ENCODE measurements at places on chromosomes 6 and 20.

- no peak for DNase-seq
Measured at GRCh38 chr20:50200482-50201104, 10.0 kb downstream of the CEBPB start.

- DNase-seq: no peak
Measured at GRCh38 chr20:25574411-25574810, 10.9 kb downstream of the NINL start.

DNA sequence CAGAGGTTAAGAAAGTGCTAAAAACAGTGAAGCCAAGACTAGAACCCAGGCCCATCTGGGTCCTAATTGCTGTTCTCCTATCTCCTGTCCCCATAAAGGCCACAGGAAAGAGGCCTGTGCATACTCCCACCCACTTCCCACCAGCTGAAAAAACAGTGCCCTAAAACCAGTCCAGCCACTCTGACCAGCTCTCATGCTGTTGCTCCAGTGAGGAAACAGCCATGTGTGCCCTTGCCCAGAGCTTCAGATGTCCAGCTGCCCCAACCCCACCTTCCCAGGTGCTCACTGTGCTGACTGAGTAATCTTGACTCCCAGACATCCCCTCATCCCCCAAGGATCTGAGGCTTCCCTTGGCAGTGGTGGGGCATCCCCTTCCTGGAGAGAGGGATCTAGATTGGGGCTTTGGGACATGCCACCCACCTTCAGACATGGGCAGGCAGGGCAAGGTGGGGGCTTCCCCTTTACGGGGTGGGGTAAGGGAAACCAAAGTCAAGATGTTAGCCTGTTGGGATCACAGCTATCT, 28.7 kb downstream of the KCNK5 start:
- DNase-seq: no peak

GRCh38 chr20:11549172-11550103, 368.3 kb upstream of the BTBD3 start:
- no peak for DNase-seq

- DNase-seq: no peak
Measured at GRCh38 chr6:169931261-169931660, 179.8 kb downstream of the ERMARD start.

- no peak for DNase-seq
Measured at GRCh38 chr6:142478117-142478516, 176.3 kb downstream of the ADGRG6 start.

DNA sequence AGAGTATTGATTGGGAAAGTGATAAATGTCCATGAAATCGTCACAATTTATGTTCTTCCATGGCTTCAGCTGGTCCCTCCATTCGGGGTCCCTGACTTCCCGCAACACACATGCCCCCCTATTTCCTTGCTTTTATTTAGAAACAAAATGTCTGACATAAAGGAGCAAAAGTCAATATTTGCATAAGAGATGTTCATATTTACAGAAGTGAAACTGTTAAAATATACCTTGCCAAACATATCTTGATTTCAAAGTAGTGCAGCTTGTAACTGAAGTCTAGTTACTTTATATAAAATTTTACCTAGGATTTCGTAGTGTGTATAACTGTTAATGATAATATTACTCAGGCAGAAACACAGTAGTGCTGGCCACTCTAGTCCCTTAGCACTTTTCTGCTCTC, 548.9 kb upstream of the ADGRB3 start:
- no peak for DNase-seq

DNA sequence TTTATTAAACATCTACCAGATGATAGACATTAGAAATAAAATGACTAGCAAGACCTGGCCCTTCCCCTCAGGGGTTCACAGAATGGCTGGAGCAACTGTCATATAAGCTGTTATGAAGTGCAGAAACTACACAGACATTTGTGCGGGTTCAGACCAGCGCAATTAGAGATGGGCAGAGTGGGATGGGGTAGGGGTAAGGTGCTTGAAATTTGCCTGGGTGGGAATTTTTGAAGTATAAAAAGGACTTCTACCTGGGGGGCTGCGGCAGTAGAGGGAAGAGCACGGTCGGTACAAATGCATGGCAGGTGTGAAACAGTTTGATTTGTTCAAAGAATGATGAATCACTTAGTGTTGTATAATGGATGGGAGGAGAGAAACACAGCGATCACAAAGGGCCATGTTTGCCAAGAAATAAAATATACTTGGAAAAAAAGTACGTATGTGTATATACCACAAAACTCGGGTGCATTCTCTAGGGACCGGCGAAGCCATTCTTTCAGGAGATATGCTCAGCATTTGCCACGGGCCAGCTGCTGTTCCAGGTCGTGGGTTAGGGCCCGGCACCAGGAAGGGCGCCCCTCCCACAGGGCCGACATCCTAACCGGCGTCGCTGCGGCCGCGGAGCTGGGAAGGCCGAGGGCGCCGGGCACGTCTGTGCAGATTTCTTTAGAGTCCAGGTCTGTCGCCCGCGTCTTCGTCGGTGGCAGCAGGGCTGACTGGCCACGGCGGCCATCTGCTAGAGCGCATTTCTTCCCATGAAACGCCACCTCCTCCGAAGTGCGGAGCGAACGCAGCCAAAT, 809 bp upstream of the NOL7 start:
- peak; percentile 9 for DNase-seq

DNA sequence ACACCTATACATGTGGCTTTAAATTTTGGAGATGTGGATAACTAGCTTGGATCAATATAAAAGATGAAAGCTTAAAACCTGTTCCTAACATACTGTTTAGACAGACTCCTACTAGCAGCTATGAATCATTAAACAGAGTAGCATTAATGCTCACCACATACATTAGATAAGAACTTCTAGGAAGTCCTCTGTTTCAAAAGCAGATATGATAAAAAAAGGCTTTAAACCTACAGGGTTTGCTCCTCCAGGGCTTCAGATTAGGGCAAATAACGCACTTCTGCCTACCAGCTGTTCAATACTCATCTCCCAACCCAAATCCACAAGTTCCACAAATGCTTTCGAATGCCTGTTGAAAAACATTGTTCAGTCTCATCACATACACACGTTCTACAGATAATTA, 1.5 kb downstream of the REPS1 start:
- no peak for DNase-seq

DNA sequence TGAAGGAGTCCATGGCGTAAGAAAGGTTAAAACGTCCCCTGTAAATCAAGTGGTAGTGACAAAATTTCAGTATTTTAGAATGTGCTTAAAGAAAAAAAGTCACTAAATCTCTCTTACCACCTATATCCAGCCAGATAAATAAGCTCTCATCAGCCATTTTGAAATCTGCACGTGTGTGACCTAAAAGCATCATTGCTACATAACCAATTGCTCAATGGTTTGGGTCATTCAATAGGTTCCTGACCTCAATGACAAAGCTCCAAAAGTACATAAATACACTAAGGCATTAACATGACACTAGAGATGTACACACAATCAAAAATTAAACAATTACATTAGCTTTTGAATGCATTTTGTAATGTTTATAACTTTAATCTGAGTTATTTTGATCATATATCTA, 272.4 kb downstream of the GMDS start:
- no peak for DNase-seq

- DNase-seq: no peak
Measured at GRCh38 chr6:8074213-8074612, 10.0 kb upstream of the BLOC1S5 start.

- no peak for DNase-seq
Measured at GRCh38 chr6:111624401-111625098, 18.9 kb upstream of the TRAF3IP2 start.

GRCh38 chr6:111793711-111794111, 79.5 kb downstream of the FYN start:
- no peak for DNase-seq

DNA sequence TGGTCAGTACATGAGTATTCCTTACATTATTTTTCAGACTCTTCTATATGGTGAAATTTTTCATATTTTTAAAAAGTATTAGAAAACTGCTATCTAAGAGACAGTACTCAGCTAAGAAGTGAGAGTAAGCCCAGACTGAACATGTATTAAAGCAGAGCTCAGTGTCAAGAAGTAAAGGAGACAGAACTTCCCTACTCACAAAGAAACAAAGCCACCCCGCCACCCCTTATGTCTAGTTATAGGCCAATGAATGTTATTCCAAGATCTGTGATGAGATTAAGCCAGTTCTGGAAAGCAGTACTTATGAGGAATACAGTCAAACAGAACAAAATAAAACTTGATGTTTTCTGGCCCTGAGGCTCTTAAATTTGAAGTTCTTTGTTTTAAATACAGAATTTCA, 114.5 kb downstream of the RNGTT start:
- DNase-seq: no peak

GRCh38 chr6:168049706-168050224, 29.2 kb downstream of the FRMD1 start:
- DNase-seq: no peak

DNA sequence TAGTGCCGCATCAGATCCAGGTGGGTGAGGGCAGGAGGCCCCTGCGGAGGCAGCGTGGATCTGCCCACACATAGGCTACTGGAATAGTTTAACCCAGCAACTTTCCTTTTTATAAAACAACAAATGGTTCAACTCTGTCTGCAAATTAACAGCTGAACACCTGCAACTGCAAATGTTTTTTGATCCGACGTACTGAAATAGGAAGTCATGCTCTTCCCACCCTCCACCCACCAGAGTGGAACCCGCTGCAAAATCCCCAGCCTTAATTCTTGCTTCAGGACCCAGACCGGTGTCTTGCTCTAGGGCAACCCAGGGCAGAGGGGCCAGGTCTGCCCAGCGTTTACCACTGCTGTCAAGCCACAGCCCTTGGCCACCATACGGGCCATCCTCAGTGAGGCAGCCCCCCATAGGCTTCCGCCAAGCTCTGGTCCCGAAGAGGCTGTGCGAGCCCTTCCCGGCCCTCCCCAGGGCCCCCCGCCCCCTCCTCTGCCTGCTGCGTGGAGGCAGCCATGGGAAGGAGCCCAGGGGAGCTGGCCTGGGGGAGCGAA, 334.3 kb downstream of the ZFAND3 start:
- no peak for DNase-seq

DNA sequence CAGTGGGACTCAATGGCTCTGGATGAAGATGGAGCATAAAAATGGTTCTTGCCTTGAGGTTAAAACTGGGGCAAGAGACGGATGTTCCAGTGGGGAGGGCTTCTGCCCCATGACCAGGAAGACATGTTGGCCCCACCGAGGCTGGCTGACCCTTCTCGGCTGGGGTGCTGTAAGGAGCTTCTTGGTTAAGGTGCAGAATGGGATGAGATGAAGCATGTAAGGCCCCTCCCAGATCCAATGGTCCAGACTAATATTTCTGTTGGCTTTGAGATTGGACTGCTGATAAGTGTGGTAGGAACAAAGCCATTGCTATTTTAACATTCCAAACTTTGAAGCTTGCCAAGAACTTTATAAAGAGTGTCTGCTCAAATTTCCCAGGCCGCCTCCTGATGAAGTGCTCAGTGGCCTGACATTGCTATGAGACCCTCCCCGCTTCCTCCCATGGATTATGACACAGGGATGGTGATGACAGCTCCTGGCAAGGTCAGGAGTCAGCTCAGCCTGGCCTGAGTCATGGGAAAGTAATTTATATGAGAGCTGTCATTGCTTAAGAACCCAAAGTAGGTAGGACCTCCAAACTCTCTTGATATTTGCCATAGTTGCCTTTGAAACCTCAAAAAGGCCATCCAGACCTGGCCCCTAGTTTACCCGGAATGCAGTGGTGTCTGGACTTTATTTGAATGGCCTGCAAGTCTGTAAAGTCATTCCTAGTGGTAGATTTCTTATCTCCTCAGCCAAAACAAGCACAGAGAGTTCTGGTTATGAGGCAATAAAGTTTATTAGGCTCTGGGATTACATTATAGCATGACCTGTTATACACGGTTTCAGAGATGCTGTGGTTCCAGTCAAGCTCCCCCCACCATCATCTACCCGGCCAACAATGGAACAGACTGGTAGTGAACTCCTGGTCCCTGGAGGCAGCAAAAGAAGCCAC, 55.2 kb downstream of the TGM2 start:
- no peak for DNase-seq

GRCh38 chr6:149071997-149072396, 245.5 kb upstream of the TAB2 start:
- DNase-seq: no peak

DNA sequence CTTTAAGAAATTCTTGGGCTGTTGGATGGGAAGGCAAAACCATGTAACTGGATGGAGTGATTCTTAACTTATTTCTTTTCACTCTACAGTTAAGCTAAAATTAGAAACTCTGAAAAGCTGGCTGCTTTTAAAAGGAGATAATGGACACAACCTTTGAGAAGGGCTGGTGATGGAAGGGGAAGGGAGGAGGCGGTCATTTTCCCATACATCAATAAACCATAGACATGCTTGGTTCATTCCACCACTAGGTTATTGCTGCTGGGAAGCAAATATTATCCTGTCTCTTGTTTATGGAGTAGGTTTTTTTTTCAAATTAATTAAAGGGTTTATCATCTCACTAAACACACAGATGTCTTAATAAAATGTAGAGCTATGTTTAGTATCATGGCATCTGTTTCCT, 76.2 kb downstream of the PLCB1 start:
- DNase-seq: no peak

DNA sequence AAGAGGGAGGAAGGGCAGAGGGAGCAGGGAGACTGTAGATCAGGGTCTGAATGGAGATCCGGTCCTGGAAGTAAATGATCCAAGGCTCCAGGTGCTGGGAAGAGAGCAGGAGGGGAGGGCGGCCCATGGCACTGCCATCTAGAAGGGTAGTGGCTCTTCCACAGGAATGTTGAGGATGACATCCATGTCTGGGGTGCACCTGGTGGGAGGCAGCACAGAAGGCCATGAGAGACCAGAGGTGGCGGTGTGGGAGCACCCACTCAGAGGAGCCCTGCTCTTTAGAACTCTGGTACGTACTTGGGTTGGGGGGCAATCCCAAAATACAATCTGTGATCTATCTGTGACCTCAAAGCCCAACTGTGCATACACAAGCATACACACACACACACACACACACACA, 13.5 kb downstream of the DEFB132 start:
- DNase-seq: no peak

GRCh38 chr6:43695967-43696291, 8.3 kb upstream of the MRPS18A start:
- no peak for DNase-seq

GRCh38 chr6:46356543-46356942, 134.7 kb downstream of the RCAN2 start:
- DNase-seq: no peak

DNA sequence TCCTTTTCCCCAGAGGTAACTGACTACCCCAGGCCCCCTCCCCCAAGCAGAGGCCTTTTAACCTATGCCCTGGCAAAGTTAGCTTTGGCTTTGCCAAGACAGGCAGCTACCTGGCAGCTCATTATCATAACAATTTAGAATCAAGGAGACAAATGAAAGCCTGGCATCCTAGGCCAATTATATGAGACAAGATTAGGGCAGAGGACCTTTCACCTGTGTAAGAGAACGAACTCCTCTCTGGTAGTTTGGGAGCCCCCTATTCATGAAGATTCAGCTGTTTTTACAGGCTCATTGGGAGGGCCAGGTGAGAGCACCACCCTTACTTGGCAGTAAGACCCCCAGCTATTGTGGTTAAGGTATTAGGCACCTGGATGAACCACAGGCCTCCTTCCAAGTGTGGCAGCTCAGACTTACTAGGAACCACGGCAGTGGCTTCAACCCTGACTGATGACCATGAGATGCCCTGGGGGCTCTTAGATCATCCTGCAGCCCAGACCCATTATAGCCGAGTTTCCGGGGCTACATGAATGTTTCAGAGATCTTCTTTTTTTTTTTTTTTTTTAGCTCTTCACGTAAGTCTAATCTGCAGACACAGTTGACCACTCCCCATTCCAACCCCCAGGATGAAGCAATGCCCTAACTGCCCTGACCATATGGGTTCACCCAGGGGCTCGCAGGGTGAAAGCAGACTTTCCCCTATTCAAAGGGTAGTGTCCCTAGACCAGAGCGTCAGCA, 56.2 kb downstream of the RAB44 start:
- DNase-seq: no peak
